WERI-Rb-1 (cell line): ENCODE measurements at places on chromosomes 12 and 14.
A peak's percentile ranks its signal among the peaks of the same experiment; 100 is the strongest.

DNA sequence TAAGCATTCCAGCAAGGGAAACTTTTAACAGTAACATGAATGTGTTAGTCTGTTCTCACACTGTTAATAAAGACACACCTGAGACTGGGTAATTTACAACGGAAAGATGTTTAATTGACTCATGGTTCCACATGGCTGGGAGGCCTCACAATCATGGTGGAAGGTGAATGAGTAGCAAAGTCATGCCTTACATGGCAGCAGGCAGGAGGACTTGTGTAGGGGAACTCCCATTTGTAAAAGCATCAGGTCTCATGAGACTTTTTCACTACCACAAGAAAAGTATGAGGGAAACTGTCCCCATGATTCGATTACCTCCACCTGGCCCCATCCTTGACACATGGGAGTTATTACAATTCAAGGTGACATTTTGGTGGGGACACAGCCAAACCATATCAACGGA is 168.3 kb downstream of the PAH start:
- no peak for DNase-seq

- DNase-seq, result no peak
These were observed 909.4 kb upstream of the LRFN5 start for GRCh38 chr14:40697231-40697630.

GRCh38 chr14:50082784-50083466 is 33.4 kb downstream of the VCPKMT start:
- no peak for DNase-seq

DNA sequence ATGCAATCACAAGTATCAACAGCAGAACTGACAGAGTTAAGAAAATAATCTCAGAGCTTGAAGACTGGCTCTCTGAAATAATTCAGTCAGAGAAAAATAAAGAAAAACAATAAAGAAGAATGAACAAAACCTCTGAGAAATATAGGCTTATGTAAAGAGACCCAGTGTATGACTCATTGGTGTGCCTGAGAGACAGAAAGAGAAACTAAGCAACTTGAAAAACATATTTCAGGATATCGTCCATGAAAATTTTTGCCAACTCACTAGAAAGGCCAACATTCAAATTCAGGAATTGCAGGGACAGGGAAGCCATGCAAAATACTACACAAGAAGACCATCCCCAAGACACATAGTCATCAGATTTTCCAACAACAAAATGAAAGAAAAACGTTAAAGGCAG is 56.2 kb downstream of the APOBEC1 start:
- no peak for DNase-seq

DNA sequence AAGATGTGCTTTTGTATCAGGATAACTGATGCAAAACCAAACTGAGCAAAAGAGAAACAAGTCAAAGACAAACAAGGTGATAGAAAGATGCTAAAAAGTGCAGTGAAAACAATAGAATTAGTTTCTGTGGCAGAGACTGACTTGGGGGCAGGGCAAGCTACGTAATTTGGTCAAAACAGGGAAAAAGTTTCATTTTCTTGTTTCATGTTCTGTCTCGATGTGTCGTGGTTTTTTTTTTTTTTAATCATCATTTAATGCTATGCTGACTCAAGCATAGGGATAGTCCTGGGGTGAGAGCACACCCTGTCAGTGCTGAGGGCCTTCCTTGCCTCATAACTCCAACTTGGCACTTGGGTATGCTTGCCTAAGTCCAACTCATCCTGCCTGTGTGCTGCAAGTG is 144.1 kb upstream of the PTPRQ start:
- no peak for DNase-seq

GRCh38 chr14:22427771-22428231 is 161.2 kb downstream of the DAD1 start:
- no peak for DNase-seq

DNA sequence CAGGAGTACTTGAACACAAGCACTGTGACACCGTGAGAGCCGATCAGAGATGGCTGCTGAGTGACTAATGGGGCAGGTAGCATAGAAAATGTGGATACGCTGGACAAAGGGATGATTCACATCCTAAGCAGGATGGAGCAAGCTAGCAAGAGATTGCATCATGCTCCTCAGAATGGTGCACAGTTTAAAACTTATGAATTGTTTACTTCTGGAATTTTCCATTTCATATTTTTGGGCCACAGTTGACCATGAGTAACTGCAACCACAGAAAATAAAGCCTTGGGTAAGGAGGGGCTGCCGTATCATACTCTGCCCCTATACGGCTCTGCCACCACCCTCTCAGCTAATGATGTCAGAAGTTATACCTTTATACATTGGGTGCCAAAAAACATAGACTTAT is 23.3 kb upstream of the MARK3 start:
- DNase-seq, result no peak

DNA sequence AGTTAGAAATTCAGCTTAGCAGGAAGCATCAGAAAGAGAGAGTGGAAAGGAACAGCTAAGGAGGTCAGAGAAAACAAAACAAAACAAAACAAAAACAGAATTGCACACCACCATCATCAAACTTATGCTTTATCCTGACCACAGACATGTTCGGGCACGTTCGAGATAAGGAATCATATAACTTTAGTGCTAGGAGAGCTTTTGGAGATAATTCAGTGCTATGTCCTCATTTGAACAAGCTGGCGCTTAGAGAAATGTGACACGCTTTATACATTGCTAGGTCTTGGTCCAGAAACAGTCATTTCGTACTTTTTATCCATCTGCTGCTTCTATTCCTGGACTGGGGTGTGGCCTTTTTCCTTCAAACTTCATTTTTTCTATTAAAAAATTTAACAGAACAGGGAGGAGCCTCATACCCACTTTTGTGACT is 213.1 kb downstream of the PTPRO start:
- no peak for DNase-seq

DNA sequence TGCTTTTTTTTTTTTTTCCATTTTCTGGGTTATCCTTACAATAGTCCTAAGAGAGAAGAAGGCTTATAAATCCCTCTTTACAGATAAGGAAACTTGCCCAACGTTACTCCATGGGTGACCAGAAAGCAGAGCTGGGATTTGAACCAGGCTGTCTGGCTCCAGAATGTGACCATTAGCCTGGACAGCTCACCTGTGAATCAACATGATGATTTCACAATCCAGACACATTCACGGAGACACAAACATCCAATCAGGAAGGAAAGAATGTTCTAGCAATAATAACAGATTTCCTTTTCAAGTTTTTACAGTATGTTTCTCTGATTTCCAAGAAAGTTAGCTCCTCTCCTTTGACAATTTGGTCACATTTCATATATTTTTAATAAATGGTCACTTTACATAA is 118.3 kb downstream of the GALC start:
- no peak for DNase-seq

- no peak for DNase-seq
These were observed 118.8 kb upstream of the CCND2 start for GRCh38 chr12:4154672-4155225.

DNA sequence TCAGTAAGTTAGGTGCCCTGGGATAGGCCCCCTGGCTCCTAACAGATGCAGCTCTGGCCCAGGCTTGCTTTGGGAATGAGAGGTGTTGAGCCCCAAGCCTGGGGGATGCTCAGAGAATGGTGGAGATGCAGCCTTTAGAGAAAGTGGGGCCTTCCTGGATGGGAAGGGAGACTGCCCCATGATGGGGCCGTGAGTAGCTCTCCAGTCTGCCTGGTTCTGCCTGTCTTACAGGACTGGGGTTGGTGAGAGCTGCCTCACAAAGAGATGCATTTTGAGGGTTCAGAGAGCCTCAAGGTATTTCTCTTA is 523 bp upstream of the VRTN start:
- DNase-seq, result no peak

GRCh38 chr14:101499513-101499912 is 61.8 kb upstream of the DIO3 start:
- no peak for DNase-seq

GRCh38 chr14:71554323-71554722 is 377.9 kb upstream of the RGS6 start:
- DNase-seq, result no peak

DNA sequence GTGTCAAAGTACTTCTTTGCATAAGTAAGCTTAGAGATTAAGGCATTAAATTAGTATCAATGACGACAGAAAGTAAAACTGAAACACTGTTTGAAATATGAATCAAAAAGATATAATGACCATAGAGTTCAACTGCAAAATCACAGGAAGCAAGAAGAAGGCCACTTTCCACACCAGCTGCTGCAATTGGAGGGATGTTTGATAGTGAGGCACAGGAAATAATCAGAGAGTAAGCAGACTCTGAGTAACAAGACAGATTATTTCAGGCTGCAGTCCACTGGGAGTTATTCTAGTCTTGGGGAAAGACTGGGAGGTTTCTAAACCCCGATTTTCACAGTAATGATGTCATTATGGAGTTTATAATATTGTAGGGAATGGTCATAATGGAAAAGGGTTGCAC is 12.9 kb downstream of the MDGA2 start:
- no peak for DNase-seq

GRCh38 chr14:80653956-80654355 is 287.6 kb downstream of the CEP128 start:
- no peak for DNase-seq

DNA sequence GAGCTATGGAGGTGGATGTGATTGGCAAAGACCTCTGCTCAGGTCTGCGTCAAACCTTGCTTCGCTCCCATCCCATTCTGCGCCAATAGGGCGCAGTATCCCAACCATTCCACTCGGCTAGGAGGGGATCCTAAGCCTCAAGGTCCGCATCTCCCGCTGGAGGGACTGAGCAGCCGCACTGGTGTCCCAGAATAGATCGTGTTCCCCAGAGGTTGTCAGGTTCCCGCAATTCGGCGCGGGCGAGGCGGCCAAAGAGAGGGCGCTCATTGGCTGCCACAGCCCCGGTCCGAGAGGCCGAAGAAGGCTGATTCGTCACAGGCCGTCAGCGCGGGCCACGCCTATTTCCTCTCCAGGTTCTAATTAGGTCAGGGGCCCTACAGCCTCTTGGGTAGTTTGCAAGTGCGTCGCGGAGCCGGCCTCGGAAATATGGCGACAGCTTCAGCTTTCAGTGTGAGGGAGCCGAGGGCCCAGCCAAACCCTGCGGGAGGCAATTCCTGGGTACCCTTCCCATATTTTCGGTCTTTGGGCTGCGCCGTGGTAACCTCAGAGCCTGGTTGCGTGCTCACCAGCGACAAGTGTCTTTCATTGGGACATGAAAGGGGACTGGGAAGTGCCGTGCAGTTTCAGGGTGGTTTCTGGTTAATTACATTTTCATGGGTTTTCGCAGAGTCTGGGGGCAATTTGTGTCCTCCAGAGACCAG is 5.0 kb downstream of the OR10AD1 start:
- peak; percentile 67 for DNase-seq

- DNase-seq, result peak; percentile 8
These were observed 35.1 kb downstream of the CCNK start for GRCh38 chr14:99516156-99516870.

DNA sequence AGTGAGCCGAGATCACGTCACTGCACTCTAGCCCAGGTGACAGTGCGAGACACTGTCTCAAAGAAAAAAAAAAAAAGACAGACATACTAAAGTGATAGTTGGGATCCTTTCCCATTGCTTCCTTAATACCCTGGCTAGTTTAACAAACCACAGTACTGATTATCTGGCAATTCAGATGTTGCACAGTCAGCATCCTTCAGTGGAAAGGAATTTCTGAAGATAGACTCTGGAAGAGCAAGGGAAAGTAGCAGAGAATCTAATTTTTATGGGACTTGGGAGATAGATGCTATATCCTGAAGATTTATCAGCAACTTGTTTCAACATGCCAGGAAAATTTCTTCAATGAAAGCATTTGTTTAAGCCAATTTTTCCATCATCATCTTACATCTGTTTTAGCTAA is 6.5 kb upstream of the PPFIBP1 start:
- no peak for DNase-seq

DNA sequence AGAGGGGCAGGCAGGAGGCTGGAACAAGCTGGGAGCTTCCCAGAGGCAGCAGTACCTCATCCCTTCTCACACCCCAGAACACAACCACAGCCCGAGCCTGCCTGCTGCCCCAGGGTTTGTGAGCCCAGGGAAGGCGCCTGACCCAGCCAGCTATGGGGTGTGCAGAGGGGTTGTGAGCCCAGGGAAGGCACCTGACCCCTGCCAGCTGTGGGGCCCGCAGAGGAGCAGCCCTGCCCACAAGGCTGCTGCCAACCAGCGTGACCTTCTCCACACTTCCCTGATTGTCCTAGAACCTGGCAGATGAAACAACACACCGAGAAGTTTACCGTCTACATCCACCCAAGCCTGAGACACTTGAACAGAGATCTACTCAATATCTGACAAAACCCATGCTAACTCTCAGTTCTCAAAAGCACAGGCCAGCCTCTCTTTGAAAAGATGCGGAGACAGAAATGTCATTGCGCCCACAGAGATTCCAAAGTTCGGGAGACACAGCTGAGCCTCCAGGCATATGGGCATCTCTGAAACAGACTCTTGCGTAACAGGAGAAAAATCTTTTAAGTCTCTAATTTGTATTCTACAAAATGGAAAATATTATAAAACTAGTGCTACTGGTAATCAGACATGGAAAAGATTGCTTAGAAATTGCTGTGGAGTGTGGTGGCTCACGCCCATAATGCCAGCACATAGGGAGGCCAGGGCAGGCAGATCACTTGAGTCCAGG is 47.3 kb downstream of the SFSWAP start:
- DNase-seq, result no peak

DNA sequence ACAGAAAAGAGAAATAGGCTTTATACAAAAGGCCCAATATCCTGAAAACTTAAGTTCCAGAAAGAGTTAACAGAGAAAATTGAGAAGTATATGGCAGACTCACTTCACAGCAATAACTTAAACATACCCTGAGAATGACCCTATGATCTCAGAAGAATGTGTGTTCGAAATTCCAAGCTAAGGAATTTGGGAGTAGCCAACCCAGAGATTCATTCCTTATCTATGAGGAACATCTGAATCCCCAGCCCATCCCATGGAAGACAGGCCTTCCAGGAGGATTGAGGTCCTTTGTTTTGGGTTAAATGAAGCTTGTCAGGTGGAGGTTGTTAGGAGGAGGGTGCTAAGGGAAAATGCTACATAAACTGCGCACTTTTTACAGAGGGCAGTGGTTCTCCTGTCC is 7.5 kb upstream of the SAV1 start:
- DNase-seq, result no peak

DNA sequence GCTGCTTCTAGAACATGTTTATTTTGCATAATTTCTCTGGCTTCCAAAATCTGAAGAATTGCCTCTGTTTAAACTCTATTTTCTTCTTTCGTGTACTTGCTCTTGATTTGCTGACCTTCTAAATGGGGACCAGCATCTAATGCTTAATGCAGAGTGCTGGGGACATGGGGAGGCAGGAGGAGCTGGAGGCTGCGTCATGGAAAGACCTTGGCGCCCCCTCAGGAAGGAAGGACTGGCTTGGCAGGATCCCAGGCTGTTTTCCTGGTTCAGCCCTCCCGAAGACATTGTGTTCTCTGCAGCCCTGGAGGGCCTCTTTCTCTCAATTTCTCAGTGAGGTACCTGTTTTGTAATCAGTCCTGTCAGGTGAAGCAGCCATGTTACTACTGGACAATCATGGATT is 5.5 kb downstream of the PRKCH start:
- no peak for DNase-seq

- DNase-seq, result no peak
These were observed 3.2 kb downstream of the BBOF1 start for GRCh38 chr14:74022346-74022745.
